KBM-7 (cell line): ENCODE measurements at places on chromosomes 11 and 22.

GRCh38 chr11:17014833-17015626 is 816 bp upstream of the PLEKHA7 start:
- DNase-seq, result peak; percentile 74

- no peak for DNase-seq
Measured at GRCh38 chr22:36027935-36028645, 534 bp downstream of the RBFOX2 start.

- DNase-seq, result no peak
Measured at GRCh38 chr11:2091112-2091746, 48.0 kb downstream of the IGF2 start.

- DNase-seq, result no peak
Measured at GRCh38 chr11:61713906-61714305, 33.7 kb downstream of the DAGLA start.

DNA sequence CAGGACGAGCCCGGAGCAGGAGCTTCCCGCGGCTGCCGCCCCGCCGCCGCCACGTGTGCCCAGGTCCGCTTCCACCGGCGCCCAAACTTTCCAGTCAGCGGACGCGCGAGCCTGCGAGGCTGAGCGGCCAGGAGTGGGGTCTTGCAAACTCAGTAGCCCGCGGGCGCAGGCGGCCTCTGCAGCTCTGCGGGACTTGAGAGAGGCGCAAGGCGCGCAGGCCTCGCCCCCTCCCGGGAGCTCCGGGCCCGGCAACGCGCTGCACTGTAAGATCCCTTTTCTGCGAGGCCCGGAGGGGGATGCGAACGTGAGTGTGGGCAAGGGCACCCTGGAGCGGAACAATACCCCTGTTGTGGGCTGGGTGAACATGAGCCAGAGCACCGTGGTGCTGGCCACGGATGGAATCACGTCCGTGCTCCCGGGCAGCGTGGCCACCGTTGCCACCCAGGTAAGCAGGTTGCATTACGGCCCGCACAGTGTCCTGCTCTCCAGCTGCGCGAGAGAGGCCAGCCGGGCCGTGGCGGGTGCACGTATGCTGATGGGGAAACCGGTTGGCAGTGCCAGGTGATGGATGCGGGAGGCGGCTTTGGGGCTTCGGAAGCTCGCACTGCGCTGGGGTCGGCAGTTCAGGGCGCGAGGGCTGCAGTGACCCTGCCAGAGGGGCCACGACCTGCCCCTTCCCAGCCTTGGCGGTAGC is 2.0 kb downstream of the SLC6A5 start:
- no peak for DNase-seq
